Activated CD4-positive, alpha-beta T cell treated with anti-CD3 and anti-CD28 coated beads, Interleukin-2, amount 50 U/mL, for 16 hours (primary cell): ENCODE measurements at places on chromosomes 11 and 22.

GRCh38 chr11:19160847-19161246, 40.9 kb downstream of the CSRP3 start:
- DNase-seq = no peak

DNA sequence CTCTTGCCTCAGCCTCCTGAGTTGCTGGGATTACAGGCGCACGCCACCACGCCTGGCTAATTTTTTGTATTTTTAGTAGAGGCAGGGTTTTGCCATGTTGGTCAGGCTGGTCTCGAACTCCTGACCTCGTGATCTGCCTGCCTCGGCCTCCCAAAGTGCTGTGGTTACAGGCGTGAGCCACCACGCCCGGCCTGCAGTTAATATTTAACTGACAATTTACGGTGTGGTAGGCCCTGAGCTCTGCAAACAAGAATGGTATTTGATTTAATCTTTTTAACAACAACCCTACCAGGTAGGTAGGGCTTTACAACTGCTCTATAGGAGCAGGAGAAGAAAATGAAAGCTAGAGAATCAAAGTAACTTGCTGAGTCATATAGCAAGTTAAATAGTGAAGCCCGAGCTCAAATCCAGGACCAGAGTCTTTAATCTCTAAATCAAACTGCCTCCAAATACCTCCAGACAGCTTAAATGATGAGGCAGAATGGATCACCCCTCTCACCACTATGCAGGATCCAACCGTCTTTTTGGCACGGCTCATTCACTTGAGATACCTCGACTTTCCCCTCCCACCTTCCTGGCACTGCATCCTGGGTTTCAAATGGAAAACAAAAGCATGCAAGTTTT, 9.4 kb downstream of the UEVLD start:
- peak; percentile 73 for DNase-seq

DNA sequence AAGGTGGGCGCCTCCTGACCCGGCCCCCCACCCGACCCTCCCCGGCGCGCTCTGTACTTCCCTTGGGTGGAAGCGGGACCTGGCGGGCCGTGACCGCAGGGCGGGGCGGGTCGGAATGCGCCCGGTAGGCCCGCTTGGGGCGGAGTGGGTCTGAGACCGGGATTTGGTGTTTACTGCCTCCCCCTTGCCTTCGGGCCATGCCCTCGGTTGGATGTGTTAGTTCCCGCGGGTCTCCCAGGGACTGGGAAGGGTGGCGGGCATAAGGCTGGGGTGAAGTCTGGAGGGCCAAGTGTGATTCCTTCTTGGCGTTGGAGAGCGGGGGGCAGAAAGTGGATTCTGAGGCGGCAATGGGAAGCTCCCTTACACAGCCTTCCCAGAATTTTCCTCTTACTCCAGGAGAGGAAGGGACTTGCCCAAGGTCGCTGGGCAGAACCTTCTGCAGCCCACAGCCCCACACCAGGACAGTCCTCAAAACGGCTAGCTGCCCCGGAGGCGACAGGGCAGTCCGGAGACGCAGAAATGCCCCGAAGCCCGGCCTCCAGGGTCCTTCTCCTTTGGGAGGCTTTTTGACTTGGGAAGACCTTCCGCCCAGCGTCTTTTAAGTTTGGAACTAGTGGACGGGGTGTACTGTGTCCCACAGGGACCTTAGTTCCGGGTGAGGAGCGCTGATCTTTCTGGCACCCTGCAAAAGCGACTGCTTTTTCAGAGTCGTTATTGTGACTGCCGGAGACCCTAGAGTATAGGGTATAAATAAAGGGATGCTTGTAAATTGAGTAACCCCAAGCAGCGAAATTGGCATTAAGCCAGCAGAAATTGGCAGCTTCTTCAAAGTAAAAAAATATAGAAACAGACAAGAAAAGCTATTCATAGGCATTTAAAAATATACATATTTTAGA, 647 bp downstream of the SWAP70 start:
- DNase-seq = no peak

- DNase-seq = no peak
These were observed 41.2 kb upstream of the ALX4 start for GRCh38 chr11:44351006-44351660.

- DNase-seq = no peak
These were observed 727.6 kb upstream of the LUZP2 start for GRCh38 chr11:23769214-23769613.

DNA sequence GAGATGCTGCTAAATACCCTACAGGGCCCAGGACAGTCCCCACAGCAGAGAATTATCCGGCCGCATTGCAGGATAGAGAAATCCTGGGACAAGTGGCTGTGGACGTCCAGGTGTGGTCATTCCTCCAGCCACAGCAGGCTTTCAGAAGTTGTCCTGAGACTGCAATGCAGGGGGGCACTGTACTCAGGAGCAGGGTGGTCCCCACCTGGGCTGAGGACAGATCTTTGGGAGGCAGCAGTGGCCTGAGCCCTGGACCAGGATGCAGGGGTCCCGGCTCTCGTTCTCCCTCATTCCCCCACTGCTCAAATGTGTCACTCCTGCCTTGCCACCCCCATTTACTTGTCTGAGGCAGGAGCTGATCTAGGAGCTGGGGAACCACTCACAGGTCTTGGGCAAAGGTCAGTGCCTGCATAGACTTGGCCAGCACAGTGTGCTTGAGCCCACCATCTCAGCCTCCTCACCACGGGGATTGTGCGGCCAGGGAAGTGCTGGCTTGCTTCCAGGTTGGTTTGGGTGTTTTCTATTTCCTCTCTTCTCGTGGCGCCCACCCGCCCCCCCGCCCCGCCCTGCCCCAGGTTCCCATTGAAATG, 15.3 kb downstream of the LINC01488 start:
- no peak for DNase-seq

GRCh38 chr11:2996976-2997375, 4.8 kb upstream of the NAP1L4 start:
- no peak for DNase-seq

- no peak for DNase-seq
These were observed 302.0 kb upstream of the NARS2 start for GRCh38 chr11:78876676-78877075.

DNA sequence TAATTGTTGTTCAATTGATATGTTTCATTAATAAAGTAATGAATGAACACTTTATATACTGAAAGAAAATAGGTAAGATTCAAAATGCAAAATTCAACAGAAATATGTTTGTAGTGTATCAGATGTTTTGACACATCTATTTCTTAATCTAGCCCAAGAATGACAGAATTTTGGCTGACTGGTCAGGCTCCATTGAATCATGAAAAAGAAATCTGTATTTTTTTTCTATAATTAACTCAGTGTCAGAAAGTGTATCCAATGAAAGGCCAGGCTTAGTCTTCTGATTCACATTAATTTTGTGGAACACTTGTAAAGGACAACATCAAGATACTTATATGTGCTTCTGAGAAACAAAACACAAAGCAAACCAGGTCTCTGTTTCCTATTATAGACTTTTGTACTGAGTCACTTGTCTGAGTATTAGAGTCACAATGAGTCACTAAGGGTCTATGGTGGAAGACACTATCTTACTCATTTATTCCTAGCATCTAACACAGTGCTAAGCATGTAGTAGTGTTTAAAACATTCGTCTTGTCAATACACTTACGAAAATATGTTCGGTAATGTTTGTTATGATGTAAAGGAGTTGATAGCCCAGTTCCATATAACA, 297.7 kb upstream of the CCDC90B start:
- DNase-seq = peak; percentile 68

DNA sequence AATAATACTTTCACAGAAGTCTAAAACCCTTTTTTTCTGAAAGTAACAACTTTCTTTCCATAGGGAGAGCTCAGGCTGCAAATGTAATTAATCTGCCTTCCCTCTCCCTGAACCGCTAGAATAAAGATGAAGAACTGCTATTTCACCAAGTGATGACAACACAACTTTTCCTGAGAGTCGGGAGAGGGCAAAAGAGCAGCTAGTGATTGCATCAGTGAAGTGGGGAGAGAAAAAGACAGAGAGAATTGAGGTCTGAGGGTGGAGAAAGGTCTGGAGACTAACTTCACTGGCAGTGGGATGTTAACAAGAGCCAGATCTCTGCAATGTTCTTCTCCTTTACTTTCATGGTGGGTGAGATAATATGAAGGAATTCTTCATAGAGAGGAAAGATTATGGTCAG, 10.9 kb upstream of the MPEG1 start:
- no peak for DNase-seq

- DNase-seq = no peak
These were observed 3.8 kb upstream of the OR52I2 start for GRCh38 chr11:4577761-4578160.

DNA sequence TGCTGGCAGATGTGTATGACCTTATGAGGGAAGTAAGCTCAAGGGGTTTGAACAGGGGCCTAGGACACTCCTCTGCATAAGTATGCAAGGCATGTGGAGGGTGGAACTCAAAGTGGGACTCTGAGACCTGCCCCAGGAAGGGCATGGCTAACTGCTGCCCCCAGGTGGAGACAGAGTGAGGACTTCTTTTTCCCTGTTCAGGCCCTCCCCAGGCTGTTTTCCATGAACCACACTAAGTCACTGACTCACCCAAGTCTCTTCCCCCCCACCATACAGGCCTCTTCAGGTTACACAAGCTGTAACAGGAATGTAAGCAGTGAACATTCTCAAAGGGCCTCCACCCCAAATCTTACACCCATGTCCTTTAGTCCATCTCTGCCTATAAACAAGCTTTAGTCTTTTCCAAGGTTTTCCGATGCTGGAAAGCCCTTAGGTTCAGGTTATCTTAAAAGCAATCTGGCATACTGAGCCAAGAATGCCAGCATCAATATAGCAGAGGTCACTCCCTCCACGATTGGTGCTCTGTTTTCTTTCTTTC, 13.1 kb downstream of the EEF1G start:
- DNase-seq = peak; percentile 77

GRCh38 chr22:35866651-35867050, 149.0 kb downstream of the APOL5 start:
- DNase-seq = no peak

DNA sequence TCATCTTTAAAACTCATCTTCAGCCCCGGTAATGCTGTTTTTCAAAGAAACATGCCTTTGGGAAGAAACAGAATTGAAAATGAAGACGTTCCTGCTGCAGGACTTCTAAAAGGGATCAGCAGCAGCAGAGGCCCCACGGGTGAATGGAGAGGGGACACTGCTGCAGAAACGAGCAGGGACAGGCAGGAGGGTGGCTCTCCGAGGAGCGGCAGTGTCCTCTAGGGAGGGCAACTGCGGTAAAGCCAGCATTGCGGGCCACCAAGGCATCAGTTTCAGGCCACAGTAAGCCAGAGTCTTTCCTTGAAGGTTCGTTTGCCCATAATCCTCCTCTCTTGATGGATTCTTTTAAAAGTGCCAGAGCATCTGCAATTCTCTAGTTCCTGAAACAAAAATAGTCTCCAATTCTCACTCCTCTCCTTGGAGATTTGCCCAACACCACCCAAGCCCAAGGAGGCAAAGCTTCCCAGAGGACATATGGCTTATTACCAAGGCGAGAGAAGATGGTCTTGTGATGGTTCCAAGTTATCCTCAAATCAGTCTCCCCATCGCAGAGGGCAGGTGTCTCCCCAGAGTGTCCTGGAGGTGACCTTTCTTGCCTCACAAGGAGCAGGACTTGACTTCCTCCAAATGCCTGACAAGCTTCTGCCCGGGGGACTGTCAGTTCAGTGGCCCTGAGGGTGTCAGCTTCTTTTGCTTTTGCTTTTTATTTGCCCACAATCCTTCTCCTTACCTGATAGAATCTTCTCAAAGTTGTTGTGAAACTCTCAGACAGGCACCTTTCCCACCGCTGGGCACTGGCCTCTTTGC, 341.1 kb upstream of the B3GAT1 start:
- no peak for DNase-seq

DNA sequence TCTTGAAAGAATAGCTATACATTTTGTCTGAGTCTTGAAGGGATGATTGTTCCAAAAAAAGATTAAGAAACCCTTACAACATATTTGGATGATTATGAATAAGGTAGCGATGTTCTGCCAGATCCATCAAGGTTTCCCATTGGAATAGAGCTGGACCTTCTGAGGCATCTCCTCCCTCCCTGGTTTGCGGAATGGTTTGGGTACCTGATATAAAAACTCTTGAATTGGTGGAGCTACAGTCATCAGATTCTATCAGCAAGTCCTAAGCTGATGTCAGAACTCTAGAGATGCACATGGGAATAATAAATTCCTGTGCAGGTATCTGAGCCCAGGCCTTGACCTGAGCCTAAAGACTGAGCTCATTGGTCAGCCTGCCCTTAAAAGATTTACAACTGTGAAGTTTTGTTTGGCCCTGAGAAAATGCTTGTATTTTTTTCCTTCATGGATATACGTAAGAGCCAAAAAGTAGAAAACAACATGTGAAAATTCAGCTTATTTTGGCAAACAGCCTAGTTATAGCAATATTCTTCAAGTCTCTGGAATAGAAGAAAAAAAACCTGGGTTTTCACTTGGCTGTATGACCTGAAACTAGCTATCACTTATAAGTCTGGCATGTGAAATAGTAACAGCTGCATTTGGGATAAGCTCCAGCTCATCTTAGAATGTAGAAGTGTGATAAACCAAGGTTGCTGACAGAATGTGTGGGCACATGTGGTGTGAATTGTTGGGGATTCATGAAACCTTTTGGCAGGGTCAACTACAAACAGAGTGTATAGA, 265.7 kb upstream of the CTSC start:
- DNase-seq = no peak

DNA sequence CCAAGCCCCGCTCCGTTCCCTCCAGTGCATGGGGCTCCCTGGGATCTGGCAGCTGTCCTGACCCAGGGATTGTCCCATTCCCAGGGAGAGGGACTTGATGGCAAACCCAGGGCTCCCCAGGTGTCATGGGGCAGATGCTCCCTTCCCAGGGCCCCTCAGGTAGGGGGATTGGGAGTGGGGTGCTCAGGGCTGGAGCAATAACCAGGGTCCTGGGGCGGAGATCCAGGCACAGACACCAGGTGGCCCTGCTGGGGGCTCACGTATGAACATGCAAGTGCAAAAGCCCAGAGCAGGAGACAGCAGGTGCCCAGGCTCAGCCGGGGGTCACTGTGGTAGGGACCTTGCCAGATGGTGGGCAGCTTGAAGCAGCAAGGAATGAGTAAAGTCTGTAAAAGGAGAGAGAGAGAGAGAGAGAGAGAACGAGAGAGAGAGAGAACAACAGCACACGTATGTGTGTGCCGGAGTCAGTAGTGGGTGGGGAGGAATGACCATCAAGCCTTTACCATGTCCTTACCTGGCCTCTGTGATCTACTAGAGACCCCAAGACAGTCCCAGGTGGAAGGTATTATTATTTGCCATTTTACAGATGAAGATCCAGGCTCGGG, 19.3 kb upstream of the MPPED1 start:
- no peak for DNase-seq

- no peak for DNase-seq
These were observed 108.2 kb upstream of the ARHGAP42 start for GRCh38 chr11:100578831-100579311.

- DNase-seq = no peak
These were observed 37.9 kb downstream of the PAK1 start for GRCh38 chr11:77435972-77436371.

GRCh38 chr11:82676483-82677094, 57.1 kb downstream of the FAM181B start:
- DNase-seq = no peak

- DNase-seq = no peak
These were observed 23.3 kb upstream of the EIF3D start for GRCh38 chr22:36552289-36552688.
